ENCODE measurements at places on chromosomes 12 and 14.
A peak's percentile ranks its signal among the peaks of the same experiment; 100 is the strongest.

DNA sequence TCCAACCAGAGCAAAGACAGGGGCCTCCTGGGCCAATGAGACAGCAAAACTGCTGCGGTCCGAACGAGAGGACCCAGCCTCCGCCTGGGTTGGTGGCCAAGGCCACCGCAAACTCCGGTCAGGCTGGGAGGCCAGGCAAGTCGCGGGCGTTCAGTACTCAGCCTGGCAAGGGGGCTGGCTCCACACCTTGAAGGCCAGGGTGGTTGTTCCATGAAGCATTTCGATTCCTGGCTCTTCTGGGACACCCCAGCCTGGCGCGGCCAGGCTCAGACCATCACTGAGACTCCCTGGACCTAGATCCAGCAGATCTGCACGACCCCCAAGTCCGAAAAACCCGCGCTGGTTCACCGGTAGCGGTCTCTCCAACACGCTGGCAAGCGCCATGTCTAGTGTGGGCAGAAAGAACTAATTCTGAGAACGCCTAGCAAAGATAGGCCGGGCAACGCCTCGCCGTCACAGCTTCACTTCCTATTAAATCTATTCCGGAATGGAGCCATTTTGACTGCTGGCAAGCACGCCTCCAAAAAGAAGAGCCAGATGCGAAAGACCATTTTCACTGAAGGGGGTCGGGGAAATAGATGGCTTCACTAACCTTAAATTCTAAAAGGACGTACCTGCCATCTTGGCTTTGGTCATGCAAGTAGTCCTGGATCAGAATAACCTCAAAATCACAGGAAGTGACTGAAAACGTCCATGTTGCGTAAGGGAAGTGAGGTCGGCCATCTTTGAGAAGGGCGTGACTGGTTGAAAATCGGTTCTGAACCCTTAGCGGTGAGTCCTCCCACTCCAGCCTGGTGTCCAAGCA is at the start of gene PSMB5:
Gene PSMB5 (minus strand): TSS at position 403 of the 805 bp plus-strand sequence. CDS start 19 bp downstream, at position 384.
- peak; percentile 91 for DNase-seq

- DNase-seq: no peak
Measured at GRCh38 chr12:26773313-26774104, 59.5 kb downstream of the ITPR2 start.

DNA sequence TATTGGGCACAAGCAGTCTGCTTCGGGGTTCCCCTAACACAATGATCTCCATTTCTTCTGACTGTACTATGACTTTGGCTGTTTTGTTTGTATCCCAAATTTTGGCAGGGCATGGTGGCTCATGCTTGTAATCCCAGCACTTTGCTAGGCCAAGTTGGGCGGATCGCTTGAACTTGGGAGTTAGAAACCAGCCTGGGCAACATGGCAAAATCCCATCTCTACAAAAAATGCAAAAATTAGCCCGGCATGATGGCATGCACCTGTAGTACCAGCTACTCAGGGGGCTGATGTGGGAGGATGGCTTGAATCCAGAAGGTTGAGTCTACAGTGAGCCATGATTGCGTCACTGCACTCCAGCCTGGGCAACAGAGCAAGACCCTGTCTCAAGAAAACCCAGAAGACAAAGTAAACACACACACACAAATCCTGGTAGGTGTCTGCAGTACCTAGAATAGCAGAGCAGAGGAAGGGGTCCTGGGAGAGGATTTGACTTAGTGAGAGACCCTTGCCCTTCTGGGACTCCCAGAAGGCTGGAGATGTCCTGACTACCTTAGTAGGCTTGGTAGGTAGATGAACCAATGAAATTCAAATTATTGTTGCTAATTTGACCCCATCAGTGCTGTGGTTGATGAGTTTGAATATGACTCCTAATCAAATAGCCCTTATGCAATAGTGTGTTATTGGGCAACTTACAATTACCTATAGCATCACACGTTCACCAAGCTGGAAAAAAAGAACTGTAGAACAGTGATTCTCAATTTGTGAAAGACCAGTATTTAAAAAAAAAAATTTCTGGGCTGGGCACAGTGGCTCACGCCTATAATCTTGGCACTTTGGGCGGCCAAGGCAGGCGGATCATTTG is 6.8 kb upstream of the AEBP2 start:
- DNase-seq: no peak

DNA sequence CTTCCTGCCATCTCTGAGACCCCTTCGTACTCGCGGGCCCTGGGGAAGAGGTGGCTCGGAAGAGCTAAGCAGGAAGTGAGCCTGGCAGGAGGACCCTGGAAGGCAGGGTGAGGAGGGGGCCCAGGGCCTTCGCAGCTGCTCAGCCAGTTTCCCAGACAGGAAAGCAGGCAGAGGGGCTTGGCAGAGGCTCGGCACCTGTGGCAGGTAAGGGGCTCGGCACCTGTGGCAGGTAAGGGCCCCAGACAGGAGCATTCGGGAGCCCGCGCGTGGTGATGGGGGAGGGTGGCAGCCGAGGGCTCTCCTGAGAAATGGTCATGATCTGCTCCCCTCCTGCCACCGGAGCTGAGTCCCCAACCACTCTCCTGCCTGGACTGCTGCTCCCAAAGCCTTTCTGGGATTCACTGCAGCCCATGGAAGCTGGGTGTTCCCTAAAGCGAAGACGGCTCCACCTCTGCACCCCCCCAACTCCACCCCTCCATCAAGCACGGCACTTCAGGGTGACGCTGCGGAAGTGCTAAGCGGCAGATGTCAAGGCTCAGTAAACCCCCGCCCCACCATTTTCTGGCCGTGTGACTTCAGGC is 63.2 kb downstream of the PRIMA1 start:
- DNase-seq: no peak

- DNase-seq: no peak
Measured at GRCh38 chr12:107513184-107513583, 172.4 kb upstream of the PWP1 start.

DNA sequence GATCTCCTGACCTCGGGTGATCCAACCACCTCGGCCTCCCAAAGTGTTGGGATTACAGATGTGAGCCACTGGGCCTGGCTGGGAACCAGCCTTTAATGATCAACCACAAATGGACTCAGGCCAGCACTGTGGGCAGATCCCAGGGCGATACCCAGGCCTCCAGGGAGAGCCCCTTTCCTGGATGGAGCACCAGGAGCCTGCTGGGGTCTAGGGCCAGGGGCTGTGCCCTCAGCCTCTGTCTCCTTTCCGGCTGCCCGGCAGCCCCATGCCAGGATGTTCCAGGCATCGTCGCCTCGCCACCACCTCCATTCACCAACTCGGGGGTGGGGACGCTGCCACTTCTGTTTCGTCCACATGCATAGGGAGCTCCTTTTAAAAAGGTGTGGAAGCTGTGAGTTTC is 2.3 kb downstream of the ADGRD1 start:
- no peak for DNase-seq

- no peak for DNase-seq
Measured at GRCh38 chr12:114826244-114826643, 142.3 kb upstream of the TBX3 start.

All from stimulated activated CD4-positive, alpha-beta T cell treated with anti-CD3 and anti-CD28 coated beads, Interleukin-4, amount 100 ng/mL, for 4 hours (primary cell).